CD4-positive, alpha-beta T cell treated with Interleukin-15 for 4 hours (primary cell): ENCODE measurements at places on chromosomes 6 and 20.

DNA sequence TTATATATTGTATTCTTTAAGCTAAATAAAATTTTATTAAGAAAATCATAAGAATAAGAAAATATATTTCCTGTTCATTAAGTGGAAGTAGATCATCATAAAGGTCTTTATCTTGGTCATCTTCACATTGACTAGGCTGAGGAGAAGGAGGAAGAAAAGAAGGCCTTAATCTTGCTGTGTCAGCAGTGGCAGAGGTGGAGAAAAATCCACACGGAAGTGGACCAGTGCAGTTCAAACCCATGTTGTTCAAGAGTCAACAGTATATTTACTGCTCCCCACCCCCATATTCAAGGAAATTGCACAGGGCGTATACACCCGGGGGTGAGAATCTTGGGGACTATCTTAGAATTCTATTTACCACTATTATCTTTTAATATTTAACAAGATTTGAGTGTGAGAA is 178.6 kb upstream of the SCGN start:
- DNase-seq = no peak

DNA sequence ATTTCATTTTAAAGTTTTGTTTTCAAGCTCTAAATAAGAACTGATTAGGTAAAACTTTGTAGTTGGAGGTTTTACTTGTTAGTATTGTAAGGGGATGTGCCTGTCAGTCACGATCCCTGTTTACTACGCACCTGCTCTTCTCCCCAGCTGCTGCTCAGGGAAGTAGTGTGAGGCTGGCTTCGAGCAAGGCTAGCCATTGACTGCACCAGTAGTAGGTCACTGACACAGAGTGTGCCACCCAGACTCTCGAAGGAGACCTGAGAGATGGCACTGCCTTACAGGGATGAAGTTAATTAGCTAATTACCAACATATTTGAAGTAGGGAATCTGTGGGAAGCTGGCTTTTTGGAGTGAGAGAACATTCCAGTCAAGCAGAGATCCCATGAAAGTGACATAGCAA is 89.2 kb downstream of the DNAH8 start:
- no peak for DNase-seq

DNA sequence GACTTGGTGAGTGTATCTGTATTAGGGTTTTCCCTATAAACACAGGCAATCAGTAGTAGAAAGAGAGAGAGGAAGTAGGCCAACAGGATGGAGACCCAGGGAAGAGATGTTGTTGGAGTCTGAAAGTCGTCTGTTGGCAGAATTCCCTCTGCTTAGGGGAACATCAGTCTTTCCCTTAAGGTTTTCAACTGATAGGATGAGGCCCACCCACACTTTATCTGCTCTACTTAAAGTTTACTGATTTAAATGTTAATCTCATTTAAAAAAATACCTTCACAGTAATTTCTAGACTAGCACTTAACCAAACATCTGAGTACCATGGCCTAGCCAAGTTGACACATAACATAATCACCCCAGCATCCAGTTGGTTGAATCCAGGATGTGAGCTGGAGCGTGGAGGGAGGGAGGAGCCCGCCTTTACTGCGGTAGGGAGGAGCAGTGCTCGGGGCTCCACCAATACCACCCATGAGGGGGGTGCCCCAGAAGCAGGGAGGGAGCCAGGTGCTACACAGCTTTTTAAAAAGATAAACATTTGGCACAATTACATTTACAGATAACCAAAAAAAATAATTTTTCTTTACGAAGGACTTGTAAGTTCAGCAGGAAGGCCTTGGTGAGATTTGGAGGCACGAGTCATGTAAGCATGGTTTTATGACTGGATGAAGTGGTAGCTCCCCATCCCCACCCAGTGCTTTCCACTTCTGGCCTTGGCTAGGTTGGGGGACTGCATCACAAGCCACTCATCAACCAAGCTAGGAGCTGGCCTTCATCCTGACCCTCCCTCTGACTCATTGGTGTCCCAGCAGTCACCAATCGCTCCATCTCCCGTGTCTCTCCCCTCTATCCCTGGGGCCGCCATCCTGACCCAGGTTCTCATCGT is 18.4 kb upstream of the SNX9 start:
- DNase-seq = no peak

GRCh38 chr6:80366714-80367113 is 260.2 kb downstream of the BCKDHB start:
- DNase-seq = no peak

- DNase-seq = no peak
Observed at GRCh38 chr6:128478230-128479047, 42.0 kb downstream of the PTPRK start.

- DNase-seq = no peak
Observed at GRCh38 chr6:28808383-28808782, 115.4 kb downstream of the TRIM27 start.

DNA sequence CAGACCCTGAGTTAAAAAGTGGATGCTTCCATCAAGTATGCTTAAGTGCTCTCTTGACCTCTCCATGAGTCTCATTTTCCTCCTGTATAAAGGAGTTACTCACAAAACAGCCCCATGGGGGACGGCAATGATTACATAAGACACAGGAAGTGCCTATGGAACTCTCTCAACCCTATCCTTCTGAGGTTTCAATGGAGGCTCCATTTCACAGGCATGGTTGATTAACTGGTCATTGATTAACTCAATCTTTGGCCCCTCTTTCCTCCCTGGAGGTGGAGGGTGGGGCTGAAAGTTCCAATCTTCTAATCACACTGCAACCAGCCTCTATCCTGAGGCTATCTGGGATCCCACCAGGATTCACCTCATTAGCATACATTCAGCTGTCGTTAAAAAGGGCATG is 29.3 kb downstream of the CST8 start:
- no peak for DNase-seq

- peak; percentile 96 for DNase-seq
Observed at GRCh38 chr6:12011276-12012037, 655 bp upstream of the HIVEP1 start.

DNA sequence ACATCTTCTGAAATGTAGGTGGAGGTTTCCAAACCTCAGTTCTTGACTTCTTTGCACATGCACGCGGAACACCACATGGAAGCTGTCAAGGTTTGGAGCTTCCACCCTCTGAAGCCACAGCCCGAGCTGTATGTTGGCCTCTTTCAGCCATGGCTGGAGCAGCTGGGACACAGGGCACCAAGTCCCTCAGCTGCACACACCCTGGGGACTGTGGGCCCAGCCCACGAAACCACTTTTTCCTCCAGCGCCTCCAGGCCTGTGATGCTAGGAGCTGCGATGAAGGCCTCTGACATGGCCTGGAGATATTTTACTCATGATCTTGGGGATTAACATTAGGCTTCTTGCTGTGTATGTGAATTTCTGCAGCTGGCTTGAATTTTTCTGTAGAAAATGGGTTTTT is 68.7 kb downstream of the RNF217 start:
- no peak for DNase-seq

DNA sequence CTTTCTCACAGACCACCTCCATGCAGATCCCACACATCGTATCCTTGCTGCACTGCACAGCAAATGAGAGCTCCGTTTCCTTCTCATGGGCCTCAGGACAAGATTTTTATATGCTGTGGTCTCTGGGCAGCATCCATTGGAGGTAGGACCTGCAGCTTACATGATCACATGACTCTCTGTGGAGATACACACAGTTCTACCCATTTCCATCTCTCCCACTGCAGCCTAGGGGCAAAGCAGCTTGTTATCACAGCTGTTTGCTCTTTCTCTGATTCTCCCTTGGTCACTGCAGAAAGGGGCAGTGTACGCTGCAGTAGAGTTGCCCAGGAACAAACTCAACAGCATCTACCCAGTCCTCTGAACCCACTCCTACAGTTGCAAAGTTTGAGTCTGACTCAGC is 48.9 kb downstream of the ZNF334 start:
- DNase-seq = no peak

GRCh38 chr20:23937303-23938117 is 51.1 kb downstream of the GGTLC1 start:
- DNase-seq = peak; percentile 64

DNA sequence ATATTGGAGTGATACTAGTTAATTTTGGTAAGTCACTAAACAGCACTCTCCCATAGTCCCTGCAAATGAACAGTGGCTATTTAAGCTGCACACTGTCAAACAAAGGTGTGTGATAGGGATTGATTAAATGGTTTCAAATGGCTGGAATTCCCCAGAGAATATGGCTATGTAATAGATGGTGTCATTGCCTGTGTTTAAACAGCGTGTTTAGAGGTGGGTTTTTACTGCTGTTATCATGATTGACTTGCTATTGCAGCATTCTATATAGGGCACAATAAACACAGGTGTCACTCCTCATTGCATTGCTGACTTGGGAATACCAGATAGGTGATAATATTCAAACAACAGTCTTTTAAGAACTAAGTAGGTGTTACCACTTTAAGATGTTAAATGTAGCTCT is 171.7 kb upstream of the MAN1A1 start:
- DNase-seq = no peak

GRCh38 chr6:97060254-97060653 is 135.7 kb downstream of the KLHL32 start:
- no peak for DNase-seq

- DNase-seq = no peak
Observed at GRCh38 chr6:106025655-106026054, 60.5 kb upstream of the PRDM1 start.

- no peak for DNase-seq
Observed at GRCh38 chr20:40491009-40491590, 197.9 kb downstream of the MAFB start.

DNA sequence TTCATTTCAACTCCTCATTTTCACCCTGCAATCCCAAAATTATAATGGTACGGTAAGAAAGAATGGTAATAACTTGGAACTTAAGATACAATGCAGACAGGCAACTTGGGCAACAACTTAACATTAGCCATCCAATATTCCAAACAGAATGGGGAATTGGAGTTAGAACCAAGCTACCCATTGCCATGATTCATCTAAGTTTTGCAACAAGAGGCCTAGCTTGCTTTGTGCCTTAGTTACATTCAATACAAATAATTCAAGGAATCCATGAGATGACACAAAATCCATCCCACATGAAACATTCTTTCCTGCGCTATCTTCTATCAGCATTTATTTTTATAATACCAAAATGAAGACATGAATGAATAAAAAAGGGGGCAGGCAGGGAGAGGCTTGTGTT is 28.4 kb downstream of the DCDC2 start:
- no peak for DNase-seq

GRCh38 chr6:26445934-26446667 is 5.8 kb downstream of the BTN3A3 start:
- peak; percentile 48 for DNase-seq

DNA sequence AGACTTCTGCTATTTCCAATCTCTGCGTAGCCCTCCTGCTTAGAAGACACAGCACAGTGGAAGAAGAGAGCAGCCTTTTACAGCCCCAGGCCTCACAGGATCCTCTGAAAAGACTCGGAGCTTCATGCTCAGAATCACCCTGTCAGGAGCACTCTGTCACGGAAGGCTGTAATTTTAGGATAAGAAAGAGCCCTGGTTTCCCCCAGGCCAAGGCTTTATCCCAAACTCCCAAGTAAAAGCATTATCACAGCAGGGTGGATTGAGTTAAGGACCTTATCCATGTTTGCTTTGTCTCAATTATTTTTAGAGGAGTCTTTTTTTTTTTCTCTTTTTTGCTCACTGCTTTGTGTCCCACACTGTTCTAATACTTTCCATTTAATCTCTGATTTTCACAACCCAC is 39.2 kb downstream of the ANKS1A start:
- DNase-seq = no peak

DNA sequence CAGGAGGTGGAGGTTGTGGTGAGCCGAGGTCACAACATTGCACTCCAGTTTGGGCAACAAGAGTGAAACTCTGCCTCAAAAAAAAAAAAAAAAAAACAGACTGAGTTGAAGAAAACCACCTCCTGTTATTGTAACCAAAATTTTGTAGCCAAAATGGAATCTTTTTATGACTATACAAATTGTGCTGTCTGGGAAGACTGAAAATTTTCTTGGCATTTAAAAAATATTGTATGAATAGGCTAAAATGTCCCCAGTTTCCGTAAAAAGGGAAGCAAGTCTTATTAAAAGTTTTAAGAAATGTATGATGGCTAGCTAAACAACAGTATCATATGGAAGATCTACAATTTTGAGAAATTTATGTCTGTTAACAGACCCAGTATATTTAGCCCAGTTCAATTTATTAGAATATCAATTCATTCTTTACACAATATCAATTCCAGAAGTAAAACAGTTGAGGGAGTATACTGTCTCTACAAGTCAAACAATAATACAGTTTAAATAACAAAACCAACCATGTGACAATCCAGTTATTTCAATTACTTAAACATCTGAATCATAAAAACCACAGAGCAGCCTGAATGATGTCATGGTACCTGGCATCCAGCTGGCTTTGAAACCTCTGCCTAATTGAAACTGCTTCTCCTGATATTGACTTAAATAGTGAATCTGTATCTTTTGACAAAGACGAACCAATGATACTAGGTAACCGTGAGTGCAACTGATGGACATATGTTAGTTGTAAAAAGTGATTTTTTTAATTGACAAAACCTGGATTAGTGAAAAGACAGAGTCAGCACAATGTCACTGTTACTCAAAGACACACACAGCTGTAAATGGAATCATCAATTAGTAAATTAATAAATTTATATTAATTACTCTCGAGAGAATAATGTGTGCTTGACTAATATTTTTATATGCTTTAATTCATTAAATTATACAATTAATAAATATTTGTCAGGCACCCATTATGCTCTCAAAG is 166.6 kb upstream of the MARCKS start:
- no peak for DNase-seq

- no peak for DNase-seq
Observed at GRCh38 chr6:25316626-25317025, 37.5 kb downstream of the CARMIL1 start.

DNA sequence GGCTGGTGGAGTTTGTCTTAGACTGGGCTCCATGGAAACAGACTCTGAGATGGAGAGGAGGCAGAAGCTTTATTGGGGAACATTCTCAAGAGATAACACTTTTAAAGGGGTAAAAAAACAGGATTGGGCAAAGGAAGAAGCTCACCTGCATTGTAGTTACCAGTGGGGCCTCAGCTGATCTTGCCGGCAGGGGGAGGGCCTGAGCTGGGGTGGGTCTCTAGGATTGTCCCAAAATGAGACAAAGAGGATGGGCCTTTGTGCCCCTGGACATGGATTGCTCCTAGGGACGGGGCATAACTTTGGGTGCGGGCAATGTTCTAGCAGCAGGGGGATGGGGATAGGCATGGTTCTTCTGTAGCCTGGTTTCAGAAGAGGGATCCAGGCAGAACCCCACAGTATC is 12.5 kb downstream of the SGK2 start:
- DNase-seq = no peak

DNA sequence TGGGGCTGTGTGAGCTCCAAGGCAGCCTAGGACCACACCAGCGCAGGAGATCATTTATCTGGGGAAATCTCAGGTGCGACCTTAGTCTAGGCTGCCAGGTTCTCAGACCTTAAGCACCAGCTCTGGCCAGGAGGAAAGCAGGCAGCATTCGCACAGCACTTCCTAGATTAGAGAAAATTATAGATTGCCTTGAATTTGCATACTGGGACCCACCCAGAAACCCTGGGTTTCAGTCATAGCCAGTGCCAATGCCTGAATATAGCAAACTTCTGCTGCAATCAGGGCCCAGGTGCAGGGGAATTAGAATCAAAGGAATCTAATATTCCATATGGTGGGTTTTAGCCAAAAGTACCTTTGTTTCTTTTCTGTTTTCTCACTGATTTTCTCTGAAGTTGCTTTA is 204.3 kb upstream of the CST7 start:
- no peak for DNase-seq

GRCh38 chr6:12717356-12717755 is 789 bp downstream of the PHACTR1 start:
- DNase-seq = no peak

- DNase-seq = no peak
Observed at GRCh38 chr20:51238675-51239305, 215.9 kb upstream of the KCNG1 start.
